ENCODE measurements at places on chromosomes 7 and 10.

GRCh38 chr7:66202441-66202840, 2.7 kb upstream of the TPST1 start:
- DNase-seq: no peak

GRCh38 chr7:156203923-156204322, 391.7 kb upstream of the SHH start:
- no peak for DNase-seq

- peak; percentile 29 for DNase-seq
Observed at GRCh38 chr7:99106821-99107241, 37.1 kb downstream of the SMURF1 start.

GRCh38 chr10:118031351-118032075, 15.2 kb downstream of the RAB11FIP2 start:
- DNase-seq: peak; percentile 19

- peak; percentile 44 for DNase-seq
Observed at GRCh38 chr7:124765401-124766352, at the start of gene GPR37. Gene GPR37 (minus strand): TSS chr7:124765792. CDS start chr7:124764976, 816 bp downstream.

DNA sequence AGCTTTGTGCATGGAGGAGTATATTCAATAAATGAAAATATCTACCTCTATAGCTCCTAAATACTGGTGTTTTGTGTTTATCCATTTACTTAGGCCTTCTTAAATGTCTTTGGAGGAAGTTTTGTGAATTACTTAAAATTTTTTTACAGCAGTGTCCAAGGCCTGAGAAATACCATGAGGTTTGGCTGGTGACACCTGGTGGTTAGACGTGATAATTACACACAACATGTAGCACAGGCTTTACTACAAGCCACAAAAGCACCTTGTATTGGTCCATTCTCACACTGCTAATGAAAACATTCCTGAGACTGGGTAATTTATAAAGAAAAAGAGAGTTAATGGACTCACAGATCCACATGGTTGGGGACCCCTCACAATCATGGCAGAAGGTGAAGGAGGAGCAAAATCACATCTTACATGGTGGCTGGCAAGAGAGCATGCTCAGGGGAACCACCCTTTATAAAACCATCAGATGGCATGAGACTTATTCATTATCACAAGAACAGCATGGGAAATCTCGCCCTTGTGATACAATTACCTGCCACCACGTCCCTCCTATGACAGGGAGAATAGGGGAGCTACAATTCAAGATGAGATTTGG, 20.6 kb downstream of the HYAL4 start:
- DNase-seq: peak; percentile 66

DNA sequence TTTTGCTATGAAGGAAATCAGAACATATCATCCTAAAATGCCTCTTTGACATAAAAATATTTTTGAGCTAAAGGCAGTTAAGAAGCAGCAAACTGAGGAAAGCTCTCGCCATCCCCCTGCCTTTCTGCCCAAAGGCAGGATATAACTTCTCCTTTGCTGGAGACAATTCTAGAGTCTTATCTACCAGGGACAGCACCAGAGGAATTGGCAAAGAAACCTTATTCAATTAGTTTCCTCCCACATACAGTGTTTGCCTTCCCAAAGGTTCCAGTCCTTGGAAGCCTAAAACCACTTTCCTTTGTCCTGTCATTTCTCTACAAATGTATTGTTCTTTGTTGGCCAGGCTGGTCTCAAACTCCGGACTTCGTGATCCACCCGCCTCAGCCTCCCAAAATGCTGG, 33.7 kb downstream of the MASTL start:
- DNase-seq: no peak

DNA sequence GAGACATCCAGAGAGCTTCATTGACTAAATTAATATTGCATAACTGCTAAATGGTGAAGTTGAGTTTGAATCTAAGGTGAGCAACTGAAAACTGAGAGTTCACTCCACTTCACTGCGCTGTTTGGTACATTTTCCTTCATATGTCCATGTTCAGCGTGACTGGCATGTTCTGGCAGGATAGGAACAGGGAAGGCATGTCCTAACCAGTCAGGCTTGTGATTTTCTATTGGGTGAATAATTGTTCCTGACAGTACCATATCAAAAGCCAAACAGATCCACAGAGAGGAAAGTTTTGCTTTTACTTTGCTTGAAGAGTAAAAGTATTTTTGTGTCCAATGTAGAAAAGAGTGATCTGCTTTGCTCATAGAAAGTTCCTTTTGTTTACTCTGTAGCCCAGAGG, 53.2 kb downstream of the WDFY4 start:
- DNase-seq: no peak

DNA sequence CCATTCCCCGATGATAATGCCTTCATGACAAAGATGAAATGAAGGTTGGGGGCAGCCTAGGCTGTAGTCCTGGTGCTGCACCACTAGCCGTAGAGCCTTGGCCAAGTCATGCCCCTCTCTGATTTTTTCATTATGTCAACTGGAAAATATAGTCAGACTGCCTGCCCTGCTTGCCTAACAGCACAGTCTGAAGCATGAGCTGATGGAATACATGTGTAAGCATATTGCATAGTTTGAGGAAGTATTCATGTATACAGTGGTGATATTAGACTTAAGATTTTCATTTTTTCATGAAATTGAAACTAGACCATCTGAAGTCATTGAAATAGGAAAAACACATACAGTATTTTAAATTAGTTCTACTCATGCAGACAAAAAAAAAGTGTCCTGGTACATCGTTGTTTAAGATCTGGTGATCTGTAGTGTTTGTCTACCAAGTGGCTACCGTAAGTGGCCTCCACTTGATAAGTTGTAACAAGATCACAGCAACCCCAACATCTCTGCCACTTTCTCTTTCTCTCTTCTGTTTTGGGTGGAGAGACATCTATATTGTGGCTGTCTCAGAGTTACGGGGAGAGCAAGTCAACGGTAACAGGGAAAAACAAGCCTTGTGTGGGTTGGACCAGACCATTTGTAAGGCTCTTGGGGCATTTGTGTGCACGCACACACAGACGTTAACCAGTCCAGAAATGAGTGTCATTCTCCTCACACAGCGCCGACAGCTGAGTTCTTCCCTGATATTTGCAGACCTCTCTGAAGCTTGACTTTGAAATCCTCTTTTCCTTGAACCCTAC, 716.6 kb upstream of the GALNT17 start:
- no peak for DNase-seq

DNA sequence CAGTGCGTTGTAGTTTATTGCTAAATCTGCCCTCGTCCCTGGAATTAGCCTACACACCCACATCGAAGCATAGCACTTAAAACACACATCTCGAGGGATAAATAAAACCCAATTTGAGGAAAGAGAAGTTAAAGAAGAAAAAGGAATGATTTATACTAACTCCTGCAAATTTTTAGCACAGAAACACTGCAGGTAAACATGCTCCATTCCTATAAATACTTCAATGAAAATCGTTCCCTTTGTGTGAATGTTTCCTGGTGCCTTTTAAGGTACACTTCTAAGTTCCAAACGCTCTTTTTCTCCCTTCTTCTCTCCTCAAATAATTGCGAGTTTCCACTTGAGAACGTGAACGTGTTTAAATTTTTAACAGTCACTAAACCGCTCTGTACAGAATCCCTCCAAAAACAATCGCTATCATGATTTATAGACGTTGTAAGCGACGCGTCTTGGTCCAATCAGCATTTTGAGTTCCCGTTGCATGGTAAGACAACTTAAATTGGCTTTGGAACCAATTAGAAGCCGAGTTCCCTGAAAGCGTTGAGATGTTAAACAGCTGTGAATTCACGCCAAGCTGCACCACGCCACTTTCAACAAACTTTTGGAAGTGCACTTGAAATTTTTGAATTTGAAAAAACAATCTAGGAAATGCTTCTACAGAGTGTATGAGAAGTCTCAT, 12.5 kb upstream of the EBLN1 start:
- DNase-seq: peak; percentile 56

GRCh38 chr10:99621454-99622251, 1.4 kb upstream of the SLC25A28 start:
- DNase-seq: peak; percentile 87
